ENCODE measurements at places on chromosomes 4 and X.

DNA sequence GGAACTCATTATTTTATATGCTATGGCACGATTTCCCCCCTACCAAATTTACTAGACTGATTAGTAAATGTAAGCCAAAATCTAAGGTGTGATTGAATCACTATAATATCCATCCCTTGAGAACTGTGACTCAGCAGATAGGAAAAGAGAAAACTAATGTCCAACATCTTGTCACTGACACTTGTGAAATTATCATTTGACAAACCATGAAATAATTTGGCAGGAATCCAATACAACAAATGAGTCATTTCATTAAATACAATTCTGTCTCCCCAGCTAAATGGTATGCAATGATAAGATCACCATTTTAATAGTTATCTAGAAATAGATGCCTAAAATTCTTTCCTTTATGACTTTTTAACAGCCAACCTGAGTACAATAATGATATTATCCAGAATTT, 462.3 kb downstream of the DMD start:
- DNase-seq: no peak

- no peak for DNase-seq
Observed at GRCh38 chrX:47360423-47361179, 9.8 kb upstream of the ZNF157 start.

DNA sequence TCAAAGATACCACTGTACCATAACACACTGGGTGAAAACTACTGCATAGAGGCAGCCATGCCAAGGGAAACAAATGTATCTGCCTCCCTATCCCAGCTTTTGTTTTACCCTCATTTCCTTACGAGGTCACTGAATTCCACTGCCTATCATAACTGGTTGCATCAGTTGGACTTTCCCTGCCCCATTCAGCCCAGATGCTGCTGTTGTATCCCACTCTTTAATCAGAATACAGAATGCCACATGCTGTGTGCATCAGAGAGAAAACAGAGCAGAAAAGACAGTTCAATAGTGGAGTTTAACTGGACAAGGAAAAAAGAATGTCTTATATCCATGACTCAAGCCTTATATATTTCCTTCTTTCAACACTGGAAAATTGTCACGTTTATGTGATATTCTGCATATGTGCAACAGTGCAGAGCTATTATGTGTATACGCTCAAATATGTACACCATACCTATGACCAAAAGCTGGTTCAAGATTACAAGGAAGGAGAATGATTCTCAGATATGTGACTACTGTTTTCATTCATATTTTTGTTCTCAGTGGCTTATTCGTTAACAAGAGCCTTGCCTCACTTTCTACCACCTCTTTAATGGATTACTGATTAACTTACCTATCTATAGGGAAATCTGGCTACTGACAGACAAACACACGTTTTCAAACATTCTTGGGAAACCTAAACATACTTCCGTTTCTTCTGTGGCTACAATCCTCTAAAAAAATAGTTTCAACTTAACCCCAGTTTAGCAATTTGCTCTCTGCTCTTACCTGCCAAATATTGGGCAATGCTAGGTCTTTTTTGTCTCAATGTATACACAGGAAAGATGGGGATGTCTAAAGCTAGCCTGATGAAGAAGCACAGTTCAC, 378.9 kb downstream of the SMARCA1 start:
- peak; percentile 2 for DNase-seq

- peak; percentile 5 for DNase-seq
Observed at GRCh38 chr4:177699365-177700213, 257.4 kb upstream of the AGA start.

GRCh38 chr4:156778093-156778492, 193.5 kb downstream of the PDGFC start:
- DNase-seq: no peak

DNA sequence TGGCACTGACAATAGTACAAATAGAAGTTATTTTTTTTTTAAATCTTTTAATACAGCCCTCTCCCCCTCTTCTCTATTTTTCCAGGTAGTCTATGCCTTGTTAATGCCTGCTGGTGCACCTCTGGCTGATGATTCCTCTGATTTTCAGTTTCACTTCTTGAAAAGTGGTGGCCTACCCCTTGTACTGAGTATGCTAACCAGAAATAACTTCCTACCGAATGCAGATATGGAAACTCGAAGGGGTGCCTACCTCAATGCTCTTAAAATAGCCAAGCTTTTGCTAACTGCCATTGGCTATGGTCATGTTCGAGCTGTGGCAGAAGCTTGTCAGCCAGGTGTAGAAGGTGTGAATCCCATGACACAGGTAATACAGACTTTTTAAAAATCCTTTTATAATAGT, 99.1 kb downstream of the USP9X start:
- DNase-seq: no peak

DNA sequence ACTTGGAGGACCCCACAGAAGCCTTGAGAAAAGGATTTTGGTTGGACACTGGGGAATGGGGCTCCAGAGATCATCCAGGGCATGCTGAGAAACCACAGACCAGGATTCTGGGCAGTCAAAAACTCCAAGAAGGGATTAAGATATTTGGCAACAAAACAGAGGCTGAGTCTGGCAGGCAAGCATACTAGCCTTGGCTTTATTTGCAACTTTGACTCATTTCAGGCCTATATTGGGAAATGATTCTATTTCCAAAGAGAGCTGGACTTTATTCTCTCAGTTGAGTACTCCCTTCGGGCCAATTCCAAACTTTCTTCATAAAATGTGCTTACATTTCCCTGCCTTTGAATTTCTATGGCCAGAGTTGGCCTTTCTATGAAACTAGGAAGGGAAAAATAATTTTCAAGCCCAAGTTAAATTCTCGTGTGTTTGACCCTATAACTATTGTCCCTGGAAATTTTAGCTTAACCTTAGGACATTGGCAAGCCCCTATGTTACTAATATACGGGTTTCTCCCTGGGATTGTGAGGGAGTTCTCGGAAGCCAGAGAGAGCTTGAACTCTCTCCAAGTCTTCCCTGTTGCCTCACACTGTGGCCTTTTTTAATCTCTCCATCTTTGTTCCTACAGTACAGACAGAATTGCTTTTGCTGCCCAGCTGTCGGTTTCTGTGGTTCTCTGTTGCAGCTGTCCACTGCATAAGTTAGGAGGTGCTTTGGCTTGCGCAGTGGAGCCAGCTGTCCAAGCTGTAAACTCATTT, 112.6 kb upstream of the FAM9A start:
- no peak for DNase-seq

DNA sequence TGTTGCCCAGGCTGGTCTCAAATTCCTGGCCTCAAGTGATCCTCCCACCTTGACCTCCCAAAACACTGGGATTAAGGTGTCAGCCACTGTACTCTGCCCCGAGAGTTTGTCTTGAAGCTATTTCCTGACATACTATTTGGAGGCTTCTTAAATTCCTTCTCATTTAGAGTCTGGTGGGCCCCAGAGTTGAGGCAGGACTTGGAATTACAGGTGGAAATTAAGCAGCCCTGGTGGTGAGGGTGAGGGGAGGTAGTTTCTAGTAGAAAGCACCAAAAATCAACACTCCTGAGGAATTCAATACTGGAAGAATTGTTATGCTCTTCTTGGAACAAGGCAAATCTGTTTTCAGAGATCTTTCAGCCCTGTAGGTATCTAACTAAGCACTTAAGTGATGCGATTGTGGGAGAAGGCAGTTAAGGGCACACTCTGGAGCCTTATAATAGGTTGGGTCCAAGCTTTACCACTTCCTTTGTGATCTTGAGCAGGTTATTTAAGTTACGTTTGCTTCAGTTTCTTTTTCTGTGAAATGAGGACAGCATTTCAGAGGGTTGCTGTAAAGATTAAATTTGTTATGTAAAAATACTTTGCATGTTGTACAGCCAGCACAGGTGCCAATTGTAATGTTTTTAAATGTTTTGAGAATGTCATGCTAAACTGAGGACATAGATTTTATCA, 200.7 kb downstream of the SOWAHB start:
- DNase-seq: no peak

DNA sequence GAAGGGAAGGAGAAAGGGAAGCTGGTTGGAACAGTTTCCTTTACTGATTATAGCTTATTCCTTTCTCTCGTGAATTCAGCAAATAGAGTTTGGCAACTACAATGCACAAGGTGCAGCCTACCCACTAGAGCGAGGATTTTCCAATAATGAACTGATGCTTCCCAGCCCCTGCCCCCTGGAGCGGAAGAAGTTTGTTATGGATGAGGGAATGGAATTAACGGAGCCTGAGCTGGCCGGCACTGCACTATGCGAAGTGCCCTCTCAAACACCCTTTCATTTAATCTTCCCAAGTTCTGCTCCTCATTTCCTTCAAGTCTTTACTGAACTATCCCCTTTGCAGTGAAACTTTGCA, 42.5 kb upstream of the CBR4 start:
- no peak for DNase-seq

- no peak for DNase-seq
Observed at GRCh38 chrX:15598026-15598425, 2.7 kb downstream of the ACE2 start.
